T-helper 2 cell treated with Interferon-gamma antibody and Interleukin-4, amounts not matched to agents 100 ng/mL and 5 ng/mL, for 36 hours (primary cell): ENCODE measurements at places on chromosomes 4 and X. TPM values are rescaled to one million over a fixed set of nuclear protein-coding genes. Genes with fewer than 3 reads are reported as not detected.

The CXCL6 gene
- not detected in 2 replicates for total RNA-seq

The COMMD8 gene
- total RNA-seq: 20.0 and 23.1 TPM in 2 replicates

The RPS6KA6 gene
- 0.05 TPM in 1 of 2 replicates, not detected in the other for total RNA-seq

The SMC1A gene
- total RNA-seq: 130 and 142 TPM in 2 replicates

The SORBS2 gene
- total RNA-seq: not detected in 2 replicates

The SPANXN3 gene
- total RNA-seq: not detected in 2 replicates

The CDKL5 gene
- total RNA-seq: 0.45 and 0.61 TPM in 2 replicates

The KCNIP4 gene
- total RNA-seq: not detected in 2 replicates

The SMARCA1 gene
- not detected in 2 replicates for total RNA-seq

The MTCP1 gene
- 12.1 and 15.0 TPM in 2 replicates for total RNA-seq

The CPEB2 gene
- total RNA-seq: 13.4 and 14.1 TPM in 2 replicates

The CT45A3 gene
- total RNA-seq: not detected in 2 replicates

The HTN3 gene
- not detected in 2 replicates for total RNA-seq
